Activated CD8-positive, alpha-beta T cell treated with anti-CD3 and anti-CD28 coated beads for 36 hours (primary cell): ENCODE measurements at places on chromosomes 3 and 15. TPM values are rescaled to one million over a fixed set of nuclear protein-coding genes. Genes with fewer than 3 reads are reported as not detected.

- DNase-seq = no peak
Measured at GRCh38 chr15:76964157-76964556, 30.8 kb upstream of the PSTPIP1 start.

SENP2 gene
- 22.5 TPM for total RNA-seq

CD276 gene
- total RNA-seq = 0.45 TPM

GRCh38 chr3:10702961-10703740 lies 112.9 kb upstream of the SLC6A11 start:
- peak; percentile 32 for DNase-seq

DNA sequence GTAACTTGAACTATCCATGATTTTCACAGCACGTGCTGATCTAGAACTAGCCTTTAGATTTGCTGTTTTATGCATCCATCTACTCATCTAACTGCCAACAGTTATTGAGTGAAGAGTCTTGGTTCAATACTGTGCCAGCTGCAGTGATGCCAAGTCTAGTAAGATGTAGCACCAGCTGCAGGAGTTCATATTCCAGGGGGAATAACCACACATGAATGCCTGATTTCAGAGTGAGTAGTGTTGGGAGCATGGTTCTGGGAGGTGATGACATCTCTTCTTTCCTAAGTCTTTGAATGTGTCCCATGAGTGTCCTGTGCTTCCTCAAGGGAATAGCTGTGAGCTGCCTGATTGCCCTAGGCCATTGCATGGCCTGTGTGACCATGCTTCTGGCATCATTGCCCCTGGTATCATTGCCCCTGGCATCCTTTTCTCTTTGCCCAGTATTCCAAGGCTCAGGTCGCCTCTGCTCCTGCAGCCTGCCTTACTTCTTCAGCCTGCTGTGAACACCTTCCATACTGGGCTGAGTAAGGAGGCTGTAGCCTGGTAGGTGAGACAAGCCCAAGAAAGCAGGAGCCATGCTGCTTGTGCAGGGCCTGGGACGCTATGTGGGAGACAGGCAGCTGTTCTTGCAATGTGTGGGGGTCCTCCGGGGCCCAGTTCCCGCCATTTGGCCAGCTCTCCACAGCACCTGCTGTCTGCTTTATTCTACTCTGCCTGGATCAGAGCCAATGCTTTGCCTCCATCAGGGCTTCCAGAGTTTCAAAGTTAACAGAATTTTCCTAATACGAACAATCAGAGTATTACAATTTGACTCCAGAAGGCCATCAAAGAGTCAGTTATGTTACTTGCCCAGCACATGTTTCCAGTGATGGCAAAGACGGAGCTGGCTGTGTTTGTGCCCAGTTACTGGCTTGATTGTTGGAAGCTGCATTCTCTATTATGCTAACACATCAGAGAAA lies 73.2 kb downstream of the CLSTN2 start:
- DNase-seq = no peak

DNA sequence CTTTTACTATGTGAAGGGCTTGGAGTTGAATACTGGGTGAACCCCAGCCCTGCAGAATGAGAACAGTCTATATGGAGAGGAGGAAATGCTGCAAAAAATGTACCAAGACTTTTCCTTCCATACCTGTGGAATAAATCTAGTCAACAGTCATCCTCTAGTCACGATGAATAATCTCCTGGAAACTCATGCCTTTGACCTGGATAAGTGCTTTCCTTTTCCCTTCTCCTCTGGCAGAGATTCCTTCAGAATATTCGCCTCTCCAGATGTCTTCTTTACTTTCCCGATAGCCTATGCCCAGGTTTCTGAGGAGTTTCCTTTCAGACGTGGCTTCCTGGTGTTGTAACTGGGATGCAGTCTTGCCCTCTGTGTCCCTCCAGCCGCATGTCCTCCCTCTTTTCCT lies 28.1 kb downstream of the CCNL1 start:
- no peak for DNase-seq

DNA sequence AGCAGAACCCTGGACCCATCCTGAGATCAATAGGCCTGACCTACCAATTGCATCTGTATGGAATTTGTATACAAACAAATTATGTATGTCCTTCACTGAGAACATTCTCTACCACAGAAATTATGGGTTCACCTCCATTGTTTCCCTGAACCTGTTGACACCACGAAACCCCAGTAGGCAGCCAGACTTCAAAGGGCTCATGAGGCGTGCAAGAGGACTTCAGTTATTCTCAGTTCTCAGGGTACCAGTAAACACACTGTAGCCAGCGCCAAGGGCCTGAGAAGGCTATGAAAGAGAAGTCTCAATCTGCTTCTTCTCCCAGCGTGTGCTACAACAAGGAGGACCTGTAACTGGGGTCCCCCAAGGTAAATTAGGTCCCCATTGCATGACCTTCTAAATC lies 254.9 kb upstream of the GOLGA6L4 start:
- no peak for DNase-seq

GRCh38 chr3:23203708-23204330 lies 692 bp downstream of the UBE2E2 start:
- DNase-seq = peak; percentile 30

SLC9C1 gene
- total RNA-seq = not detected

CCDC80 gene
- total RNA-seq = not detected

SPATA12 gene
- total RNA-seq = not detected

- DNase-seq = no peak
Measured at GRCh38 chr3:151976211-151977050, 103.0 kb downstream of the SUCNR1 start.

GRCh38 chr3:133169331-133170068 lies 131.3 kb downstream of the TMEM108 start:
- no peak for DNase-seq

- no peak for DNase-seq
Measured at GRCh38 chr3:10234526-10235230, 13.6 kb upstream of the TATDN2 start.

TRIM42 gene
- total RNA-seq = not detected

DNA sequence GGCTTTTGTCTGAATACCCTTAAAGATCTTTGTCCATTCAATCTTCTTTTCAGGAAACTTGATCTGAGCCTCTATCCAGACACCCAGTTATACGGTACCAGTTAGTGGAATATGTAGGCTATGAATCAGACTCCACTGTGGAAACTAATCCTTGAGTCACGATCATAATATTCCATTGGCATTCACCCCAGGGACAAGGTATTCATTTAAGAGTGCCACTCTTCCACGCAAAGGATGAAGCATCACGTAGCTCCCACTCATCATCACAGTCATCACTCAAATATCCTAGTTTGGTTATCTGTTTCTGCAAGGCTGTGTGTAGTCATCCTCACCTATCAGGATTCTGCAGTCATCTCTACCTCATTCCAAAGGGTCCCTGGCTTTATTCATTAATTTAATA lies 85.6 kb downstream of the NEDD4 start:
- DNase-seq = no peak

DNA sequence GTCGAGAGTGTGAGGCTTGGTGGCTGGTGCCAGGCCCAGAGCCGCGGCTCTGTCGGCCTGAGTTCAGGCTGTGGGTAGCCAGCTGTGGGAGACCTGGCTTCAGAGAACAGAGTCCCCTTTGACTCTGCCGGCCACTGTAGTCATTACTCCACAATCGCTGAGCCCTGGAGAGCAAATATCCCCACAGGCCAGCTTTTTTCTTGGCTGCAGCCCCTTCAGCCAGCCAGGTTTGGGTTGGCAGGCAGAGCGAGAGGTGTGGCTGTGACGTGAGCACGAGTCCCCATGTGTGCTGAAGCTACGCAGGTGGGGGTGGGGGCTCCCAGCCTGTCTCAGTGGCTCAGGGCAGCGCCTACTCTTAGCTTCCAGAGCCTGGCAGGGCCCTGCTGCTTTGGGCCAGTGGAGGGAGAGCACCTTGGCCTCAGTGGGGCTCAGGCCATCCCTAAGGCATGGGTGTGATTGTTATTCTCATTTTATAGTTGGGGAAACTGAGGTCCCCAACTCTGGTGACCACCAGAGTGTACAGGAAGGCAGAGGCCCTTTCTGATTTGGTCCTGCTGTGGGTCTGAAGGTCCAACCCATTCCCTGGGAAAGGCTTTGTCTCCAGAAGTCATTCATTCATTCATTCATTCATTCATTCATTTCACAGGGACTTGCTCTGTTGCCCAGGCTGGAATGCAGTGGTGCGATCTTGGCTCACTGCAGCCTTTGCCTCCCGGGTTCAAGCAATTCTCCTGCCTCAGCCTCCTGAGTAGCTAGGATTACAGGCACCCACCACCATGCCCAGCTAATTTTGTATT lies 45.7 kb upstream of the LCTL start:
- DNase-seq = no peak

- DNase-seq = no peak
Measured at GRCh38 chr3:194119831-194120590, 15.9 kb upstream of the HES1 start.

DNA sequence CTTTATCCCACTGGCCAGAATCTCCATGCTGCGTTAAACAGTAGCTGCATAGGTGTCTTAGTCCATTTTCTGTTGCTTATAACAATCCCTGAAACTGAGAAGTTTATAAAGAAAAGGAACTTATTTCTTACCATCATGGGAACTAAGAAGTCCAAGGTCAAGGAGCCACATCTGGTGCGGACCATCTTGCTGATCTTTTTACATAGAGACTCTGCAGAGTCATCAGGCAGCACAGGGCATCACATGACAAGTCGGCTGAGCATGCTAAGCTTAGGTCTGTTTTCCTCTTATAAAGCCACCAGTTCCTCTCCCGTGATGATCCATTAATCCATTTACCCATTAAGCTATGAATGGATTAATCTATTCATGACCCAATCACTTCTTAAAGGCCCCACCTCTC lies 22.4 kb upstream of the FAM174B start:
- no peak for DNase-seq

GRCh38 chr3:177642042-177642803 lies 444.9 kb upstream of the TBL1XR1 start:
- DNase-seq = peak; percentile 25

DNA sequence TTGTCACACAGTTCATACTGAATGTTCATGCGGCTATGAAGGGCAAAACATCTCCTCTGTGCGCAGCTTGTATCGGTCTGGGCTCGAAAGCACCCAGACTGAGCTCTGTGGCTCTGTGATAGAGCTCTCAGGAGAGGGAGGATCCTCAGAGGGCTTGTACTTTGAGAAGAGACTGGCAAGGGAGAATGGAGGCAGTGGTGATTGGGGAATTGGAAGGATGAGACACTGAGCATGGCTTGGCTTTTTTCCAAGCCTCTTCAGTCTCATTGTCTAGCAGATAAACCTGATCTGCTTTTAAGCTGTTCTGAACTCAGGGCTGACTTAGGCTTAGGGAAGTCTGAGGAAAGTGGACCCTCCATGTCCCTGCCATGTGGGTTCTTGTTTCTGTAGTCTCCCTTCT lies 43.0 kb downstream of the RAD54L2 start:
- no peak for DNase-seq

CSPG5 gene
- 0.58 TPM for total RNA-seq

GRCh38 chr3:167909504-167909896 lies 174.0 kb downstream of the SERPINI1 start:
- no peak for DNase-seq

DNA sequence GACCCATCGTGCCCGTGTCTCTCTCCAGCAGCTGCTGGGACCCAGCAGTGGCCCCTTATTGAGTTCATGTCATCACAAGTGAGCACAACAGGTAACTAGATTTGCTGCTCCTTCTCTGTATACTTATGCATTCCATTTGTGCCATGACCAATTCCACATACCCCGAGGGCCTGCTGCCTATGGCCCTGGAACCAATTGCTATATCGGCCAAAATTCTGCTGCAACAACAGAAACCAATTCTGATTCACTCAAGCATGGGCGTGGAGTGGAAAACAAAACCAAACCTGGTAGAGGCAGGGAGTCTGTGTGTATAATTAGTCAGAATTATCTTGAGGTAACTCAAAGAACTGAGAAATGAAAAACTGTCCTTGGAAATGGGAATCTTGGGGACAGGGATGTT lies 516.6 kb downstream of the EPHB1 start:
- DNase-seq = no peak

DNA sequence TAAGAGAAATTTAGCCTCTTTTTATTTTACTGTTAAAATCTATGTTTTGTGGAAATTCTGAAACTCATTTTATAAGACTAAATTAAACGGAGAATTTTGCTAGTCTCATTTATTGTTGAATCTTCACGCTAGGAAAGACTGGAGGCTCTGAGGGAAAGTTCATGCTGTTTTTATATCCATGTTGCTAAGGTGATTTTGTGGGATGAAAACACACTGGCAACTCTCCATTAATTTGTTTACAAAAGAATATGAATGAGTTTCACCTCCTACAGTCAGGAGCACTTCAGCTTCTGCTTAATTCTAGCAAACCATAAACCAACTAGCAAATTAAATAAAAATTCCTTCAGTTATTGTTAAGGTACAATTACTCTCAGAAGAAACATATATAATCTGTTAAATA lies 195.4 kb downstream of the RAP2B start:
- no peak for DNase-seq

DNA sequence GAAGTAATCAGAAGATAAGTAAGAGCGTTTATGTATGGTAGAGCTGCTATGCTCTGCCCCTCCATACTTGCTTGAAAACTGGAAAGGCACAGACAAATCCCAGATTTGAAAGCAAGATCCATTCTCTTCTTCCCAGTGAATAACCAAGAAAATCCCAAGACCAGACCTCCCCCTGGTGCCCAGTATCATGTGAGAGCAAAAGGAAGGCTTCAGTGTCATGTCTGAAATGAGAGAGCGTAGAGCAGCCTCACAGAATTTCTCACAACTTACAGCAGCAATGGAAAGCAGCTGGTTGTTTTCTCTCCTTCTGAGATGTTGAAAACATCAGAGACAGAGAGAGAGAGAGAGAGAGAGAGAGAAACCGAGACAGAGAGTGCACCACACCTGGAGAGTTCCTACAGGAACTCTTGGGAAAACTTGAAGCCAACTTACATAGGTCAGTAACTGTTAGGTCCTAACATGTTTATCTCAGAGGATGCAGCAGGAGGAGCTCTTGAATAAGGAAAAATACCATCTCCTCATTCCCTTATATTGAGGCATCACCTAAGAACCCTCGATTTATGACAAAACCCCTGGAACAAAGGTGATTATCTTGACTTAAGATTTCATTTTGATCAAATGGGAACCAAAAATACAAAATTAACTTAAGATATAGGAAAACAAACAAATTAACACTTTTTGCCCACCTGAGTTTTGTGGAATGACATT lies 273.3 kb downstream of the NSUN3 start:
- DNase-seq = no peak

DNA sequence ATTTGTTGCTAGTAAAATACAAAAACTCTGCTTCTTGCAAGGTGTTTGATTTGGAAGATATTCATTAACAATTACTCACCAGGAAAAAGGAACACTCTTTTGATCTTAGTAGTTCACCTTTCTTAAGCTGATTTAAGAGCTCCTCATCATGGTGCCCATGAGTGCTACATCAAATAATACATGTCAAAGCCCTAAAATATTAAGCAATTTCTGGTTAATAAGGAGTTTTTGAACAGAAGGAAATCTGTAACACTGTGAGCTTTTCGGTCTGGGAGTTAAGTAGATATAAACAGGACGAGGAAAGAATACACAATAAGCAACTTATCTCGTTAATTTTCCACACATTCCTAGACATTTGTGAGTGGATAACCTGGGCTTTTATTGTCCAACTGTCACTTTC lies 83.9 kb upstream of the DCBLD2 start:
- DNase-seq = no peak

MINAR1 gene
- 0.45 TPM for total RNA-seq

GRCh38 chr3:183085634-183086390 lies 13.5 kb downstream of the MCCC1 start:
- peak; percentile 29 for DNase-seq

GRCh38 chr3:48565591-48566400 lies 2.2 kb upstream of the UCN2 start:
- DNase-seq = peak; percentile 39
